ENCODE measurements at places on chromosomes 1 and 21.

DNA sequence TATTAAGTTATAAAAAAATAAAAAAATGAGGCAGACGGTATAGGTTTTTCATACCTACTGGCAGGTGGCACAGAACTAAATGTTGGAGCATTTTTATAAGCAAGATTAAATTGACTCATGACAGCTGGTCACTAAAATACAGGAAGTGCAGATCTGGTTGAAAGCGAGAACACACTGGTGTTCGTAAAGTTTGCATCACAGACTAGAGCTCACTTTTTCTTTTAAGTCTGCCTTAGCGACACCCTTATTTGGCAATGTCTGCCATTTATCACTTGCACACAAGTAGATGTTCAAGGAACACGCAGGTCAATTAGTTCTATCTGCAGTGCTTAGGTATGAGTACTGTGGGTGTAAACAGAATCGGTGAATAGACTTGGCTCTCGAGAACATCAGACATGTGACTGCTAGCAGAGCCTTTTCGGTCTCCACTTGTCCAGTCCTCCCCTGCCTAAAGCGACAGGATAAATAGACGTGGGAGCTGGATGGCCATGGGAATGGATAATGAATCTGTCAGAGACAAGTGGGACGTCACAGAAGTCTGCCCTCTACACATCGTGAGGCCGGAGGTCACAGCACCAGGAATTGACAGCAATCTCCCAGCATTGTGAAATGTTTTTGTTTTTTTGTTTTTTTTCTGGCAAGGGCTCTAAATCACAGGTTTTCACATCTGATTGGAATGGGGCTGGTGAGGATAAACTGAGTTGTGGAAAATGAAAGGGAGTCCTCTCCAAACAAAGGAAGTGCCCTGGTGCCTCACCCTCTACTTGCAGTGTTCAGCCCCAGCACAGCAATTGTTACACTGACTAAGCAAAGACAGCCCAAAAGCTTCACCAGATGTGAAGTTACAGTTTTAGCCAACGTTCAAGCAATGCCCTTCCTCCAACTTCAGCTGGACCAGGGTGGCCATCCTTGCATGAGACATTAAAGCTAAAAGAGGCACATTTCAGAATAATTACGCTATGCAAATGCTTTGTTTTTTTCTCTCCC lies 248.9 kb downstream of the NTNG1 start:
- no peak for DNase-seq

DNA sequence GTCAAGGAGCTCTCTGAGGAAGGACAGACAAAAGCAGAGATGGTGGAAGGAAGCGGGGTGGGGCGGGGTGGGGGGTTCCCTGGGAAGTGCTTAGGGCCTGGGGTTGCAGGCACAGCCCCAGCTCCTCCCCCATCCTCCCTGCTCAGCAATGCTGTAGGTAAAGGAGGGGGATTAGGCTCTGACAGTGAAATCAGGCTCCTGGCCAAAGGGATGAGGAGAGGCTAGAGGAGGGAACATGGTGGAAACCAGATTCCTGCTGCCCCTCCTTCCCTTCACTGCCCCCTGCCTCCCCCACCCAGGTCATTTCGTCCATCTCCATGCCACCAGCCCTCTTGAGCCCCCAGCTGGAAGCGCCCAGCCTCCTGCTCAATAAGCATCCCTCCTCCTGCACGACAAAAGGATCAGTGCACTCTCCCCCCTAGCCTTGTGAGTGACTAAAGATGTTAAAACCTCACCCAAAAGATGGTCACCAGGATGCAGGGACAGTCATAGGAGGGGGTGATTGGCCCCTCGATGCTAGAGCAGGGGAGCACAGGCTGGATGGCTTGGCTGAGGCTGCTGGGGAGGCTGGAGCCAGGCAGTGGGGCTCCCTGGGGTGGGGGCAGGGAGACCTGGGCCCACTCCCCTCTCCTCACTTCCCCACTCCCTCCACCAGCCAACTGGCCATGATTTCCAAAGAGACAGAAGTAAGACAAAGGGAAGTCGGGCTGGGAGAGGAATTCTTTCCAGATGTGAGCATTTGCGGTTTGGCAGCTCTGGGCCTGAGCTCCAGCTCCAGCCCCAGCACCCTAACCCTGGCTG lies 2.2 kb upstream of the CRABP2 start:
- DNase-seq: no peak

DNA sequence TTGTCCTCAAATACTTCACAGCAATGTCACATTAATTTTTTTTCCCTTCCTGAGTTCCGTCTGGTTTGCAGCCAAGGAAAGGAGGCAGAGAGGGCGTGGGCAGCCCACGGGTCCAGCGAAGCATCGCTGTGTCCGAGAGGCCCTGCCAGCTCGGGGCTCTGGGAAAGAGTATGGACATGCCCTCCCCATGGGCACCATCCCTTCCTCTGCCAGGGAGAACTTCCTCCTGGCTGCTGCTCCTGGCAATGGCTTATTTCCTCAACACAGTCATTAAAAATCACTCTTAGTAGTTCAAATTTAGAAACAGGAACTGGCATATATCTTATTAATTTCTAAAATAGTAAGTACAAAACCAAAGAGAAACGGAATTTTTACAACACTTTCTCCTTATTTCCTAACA lies 115.4 kb downstream of the RIPK4 start:
- DNase-seq: no peak

DNA sequence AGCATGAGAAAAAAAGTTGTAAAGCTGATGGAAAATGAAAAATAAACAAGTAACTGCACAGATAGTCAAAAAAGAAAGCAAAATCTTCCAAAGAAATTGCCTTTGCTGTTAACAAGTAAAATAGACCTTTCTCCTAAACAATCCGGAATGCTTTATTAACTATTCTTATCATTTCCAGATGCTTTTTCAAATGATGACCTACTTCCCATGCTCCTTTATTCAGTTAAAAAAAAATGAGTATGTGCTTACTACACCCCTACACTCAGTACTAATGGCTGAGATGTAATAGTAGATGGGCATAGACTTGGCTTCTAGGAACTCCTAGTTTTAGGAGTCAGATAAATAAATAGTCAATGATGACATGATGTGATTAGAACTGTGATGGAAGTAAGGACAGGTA lies 108.5 kb downstream of the NIBAN1 start:
- DNase-seq: no peak

- DNase-seq: no peak
Observed at GRCh38 chr1:111142356-111142975, 2.4 kb downstream of the CEPT1 start.

DNA sequence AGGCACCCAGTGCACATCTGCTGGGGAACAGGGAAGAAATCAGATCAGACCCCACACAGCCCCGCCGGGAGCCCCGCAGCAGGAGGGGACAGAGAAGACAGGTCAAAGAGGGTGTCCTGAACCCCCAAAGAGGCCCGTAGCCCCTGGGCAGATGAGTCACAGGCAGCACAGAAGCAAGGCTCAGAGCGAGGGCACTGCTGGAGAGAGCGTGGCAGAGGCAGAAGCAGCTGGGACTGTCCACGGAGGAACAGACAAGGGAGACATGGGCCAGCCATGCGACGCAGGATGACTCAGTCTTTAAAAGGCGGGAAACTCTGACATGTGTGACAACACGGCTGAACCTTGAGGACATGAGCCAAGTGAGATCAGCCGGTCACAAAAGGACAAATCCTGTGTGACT lies 14.5 kb upstream of the PRDM16 start:
- DNase-seq: no peak

DNA sequence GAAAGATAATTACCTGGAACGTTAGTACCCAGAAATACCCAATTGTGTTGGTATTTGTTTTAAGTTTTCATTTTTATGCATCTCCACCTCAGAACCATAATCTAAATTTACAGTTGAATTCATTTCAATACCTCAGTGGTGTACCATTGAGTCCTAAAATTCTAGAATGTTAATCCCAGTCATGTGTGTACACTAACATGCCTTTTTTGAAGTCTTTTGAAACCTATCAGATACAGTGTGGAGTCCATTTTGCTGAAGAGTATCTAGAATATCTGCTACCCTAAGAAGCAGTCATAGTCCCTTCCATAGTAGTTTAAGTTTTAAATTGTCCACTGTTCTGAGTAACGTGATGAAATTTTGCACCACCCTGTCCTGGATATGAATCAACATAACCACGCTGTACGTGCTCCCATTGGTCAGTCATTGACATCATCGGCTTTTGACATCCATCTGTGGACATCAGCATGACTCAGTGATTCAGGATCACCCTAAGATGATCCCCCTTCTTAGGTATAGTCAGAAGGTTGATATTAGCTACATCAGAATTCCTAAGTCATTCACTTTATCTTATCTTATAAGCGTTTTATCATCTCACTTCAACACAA lies 7.5 kb upstream of the ASH1L start:
- no peak for DNase-seq

GRCh38 chr1:47188791-47189785 lies 748 bp downstream of the PDZK1IP1 start:
- no peak for DNase-seq

- DNase-seq: peak; percentile 61
Observed at GRCh38 chr1:41537788-41538351, 53.4 kb upstream of the EDN2 start.

DNA sequence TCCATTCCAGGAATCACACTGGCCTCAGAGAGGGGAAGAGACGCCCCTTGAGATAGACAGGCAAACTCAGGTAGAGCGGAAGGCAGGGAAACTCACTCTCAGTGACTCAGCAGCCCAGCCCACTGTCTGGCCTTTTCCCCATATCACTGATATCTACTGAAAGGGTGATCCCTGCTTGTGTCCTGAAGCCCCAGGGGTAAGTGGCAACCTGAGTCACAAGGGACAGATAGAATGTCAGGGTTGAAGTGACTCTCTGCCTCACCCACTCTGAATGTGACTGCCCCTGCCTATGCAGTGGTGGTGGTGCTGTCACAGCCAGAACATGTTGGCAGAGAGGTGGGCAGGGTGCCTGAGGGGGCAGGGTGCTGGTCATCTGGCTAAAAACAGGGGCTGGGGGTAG lies 157.5 kb upstream of the FGGY start:
- no peak for DNase-seq

GRCh38 chr1:107804741-107805140 lies 160.2 kb downstream of the VAV3 start:
- DNase-seq: no peak

GRCh38 chr1:62722796-62723195 lies 34.6 kb upstream of the DOCK7 start:
- no peak for DNase-seq

- DNase-seq: no peak
Observed at GRCh38 chr1:16387201-16388188, 20.5 kb downstream of the SZRD1 start.

DNA sequence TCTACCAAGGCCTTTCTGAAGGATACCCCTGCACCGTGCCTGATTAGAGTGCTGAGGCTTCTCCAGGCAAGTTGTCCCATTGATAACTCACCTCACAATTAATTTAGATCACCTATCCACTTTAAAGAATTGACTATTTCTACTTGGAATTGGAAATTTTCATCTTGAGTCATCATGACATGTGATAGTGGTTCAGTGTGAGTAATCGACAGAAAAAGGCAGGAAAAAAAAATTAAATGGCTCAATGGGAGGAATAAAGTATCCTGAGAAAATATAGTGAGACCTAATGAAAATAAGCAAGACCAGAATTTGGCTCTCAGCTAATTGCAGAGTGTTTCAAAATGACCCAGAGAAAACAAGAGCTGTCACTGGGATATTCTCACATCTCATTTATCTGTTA lies 222.4 kb upstream of the C8B start:
- DNase-seq: no peak

GRCh38 chr21:45460011-45460565 lies 55.1 kb downstream of the COL18A1 start:
- no peak for DNase-seq

- DNase-seq: no peak
Observed at GRCh38 chr1:156251527-156251926, 3.7 kb upstream of the PAQR6 start.

DNA sequence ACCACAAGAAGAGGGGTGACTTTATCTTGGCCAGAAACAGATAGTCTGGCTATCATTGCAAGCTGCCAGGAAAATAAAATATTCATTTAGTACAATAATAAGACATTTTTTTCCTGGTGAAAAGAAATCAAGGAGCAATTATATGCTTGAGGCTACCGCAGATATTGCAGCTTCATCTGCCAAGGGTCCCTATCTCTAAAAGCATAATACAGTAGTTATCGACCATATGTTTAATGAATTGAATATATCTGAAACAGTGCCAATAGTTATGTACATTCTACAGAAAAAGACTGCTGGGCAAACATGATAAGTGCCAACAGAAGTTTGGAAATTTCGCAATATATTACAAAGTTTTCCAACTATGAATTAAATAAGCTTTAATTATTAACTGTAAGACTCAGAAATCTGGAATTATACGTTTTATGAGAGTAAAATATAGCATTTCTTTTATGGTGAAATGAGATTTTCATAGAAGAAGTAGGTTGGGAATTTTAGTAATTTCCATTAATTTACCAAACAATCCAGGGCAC lies 561.1 kb upstream of the ZP4 start:
- DNase-seq: no peak
